ENCODE measurements at places on chromosomes 2 and 18.
A peak's percentile ranks its signal among the peaks of the same experiment; 100 is the strongest.

DNA sequence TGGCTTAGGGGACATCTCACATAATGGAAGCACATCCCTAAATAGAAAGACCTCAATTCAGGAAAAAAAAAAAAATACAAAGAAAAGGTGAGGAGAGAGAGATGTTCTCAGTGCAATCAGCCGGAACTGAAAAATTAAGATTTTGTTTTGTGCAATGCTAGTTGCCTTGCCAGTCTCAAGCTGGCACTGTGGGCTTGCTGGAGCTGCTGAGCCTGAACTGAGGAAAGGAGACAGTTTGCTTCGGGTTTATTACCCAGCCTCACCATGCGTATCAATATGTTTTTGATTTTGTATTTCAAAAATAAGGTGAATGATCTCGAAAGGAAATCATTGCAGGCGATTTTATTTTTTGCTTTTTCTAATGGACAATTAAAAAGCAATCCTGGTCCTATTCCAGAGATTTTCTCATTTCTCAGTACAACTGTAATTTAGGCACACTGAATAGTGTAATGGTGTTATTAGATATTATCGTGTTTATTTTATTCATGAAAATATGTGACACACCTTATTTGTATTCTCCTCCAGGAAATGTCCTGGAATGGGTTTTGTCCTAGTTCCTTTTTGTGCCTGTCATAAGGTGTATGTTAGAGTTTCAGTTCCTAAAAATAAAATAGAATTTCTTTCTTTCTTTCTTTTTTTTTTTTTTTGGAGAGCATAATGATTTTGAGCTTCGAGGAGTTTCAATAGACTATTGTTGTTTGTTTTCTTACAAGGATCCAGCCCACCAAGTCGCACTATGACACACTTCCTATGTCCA is 72.8 kb upstream of the ZEB2 start:
- DNase-seq: no peak

GRCh38 chr2:7029291-7030059 is 112.3 kb downstream of the RNF144A start:
- no peak for DNase-seq

DNA sequence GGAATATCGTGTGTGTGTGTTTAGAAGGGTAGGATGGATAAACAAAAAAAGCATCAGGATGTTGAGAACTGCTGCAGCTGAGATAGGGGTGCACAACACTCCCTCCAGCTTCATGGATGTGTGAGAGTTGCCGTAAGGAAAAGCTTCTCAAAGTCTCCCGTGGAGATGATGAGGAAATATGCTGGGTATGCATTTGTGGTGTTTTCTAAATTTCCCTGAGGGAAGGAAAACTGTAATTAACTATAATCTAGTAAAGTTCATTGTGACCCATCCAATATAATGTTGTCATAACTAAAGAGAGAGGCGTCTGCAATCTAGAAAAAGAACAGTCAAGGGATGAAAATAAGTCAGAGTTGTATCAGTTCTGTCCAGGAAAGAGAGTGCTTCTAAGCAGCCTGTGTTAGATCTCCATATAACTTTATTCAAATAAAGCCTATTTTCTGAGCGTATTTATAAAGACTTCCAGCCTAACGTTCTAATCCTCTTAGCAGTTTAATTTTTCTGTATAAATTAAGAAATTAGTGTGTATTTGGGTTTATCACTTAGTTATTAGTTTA is 7.3 kb upstream of the LMAN2L start:
- no peak for DNase-seq

DNA sequence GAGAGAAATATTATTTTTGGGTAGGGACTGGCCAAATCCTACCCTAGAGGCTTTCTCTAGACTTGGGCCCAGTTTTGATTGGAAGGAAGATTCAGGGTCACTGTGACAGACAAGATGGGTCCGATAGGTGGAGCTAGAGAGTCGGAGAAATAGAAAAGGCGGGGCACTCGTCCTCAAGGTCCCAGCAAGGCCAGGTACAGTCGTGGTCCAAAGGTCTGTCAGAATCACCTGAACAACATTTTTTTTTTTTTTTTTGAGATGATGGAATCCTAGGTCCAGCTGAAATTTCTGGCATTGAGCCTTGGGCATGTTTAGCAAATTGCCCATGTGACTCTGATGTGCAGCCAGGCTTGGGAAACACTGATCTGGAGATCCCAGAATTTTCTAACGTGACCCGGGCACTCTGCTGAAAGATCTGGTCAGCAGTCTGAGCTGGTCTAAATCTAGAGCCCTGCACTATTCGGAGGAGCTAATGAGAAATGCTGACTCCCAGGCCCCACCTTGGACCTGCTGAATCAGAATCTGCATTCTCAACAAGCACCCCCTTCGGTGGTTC is 23.0 kb upstream of the NTSR2 start:
- peak; percentile 20 for DNase-seq

DNA sequence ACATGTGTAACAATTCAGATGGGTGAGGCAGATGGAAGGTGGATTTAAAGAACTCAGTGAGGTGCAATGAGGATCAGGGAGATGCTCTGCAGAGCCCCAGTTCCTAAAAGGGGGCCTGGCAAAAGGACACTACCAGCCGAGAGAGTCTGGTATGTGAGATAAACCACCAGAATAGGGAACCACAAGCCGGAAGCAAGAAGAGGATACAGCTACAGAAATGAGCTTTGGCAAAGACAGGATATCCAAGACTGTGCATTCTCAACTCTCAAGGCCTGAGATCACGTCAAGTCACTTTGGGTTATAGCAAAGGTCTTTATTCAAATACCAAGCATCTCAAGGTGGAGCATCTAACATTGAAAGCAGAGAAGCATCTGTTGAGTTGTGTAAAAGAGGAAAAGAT is 293.5 kb downstream of the ARHGAP15 start:
- no peak for DNase-seq

DNA sequence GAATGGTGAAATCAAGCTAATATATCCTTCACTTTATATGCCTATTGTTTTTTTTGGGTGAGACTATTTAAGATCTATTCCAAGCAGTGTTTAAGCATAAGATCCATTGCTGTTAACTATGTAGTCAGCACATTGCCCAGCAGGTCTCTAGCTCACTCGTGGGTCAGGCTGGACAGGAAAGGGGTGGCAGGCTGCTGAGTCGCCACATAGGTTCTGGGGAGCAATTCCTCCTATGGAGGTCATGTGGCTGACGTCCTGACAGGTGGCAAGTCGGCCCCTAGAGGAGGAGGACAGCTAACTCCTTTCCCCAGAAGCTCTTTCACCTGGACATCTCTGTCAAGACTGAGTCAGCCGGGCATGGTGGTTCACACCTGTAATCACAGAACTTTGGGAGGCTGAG is 13.9 kb upstream of the RAB31 start:
- DNase-seq: no peak

DNA sequence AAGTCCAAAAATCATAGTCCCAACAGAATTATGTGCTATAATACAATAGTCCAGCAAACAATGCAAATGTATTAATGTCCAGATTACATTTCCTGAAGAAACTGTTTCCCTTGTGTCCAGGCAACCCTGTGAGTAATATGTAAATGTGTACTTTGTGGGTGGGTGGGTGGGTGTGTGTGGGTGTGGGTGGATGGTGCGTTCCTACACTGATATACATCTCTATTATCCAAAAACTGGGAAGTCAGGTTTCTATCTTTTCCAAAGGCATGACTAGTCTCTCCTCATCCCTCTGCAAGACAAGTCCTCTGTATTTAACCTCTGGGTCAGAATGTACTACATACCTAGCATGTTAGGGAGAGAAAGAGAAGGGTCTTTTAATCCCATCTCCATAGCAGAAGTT is 71.6 kb downstream of the LNPK start:
- DNase-seq: no peak

GRCh38 chr2:141393214-141393545 is 737.6 kb downstream of the LRP1B start:
- no peak for DNase-seq

Measured in DMS79 (cell line).